ENCODE measurements at places on chromosomes 5 and 9. TPM values are rescaled to one million over a fixed set of nuclear protein-coding genes. Genes with fewer than 3 reads are reported as not detected.

Gene FAM151B
- total RNA-seq: 2.4 TPM

Gene RAB3C
- total RNA-seq: 42.0 TPM

Gene NTRK2
- 12.3 TPM for total RNA-seq

Gene TMEM252
- 0.14 TPM for total RNA-seq

Gene EXOSC2
- 25.2 TPM for total RNA-seq

Gene DUSP1
- total RNA-seq: 33.6 TPM

Gene PCDHA9
- 1.1 TPM for total RNA-seq

Gene ARHGEF37
- 0.42 TPM for total RNA-seq

Gene CDC23
- total RNA-seq: 33.1 TPM

Gene PCDHGA9
- 1.7 TPM for total RNA-seq

Gene CARTPT
- total RNA-seq: not detected

Gene PCDHGC4
- 0.99 TPM for total RNA-seq

Gene ARAP3
- total RNA-seq: 4.2 TPM

Gene CEP120
- total RNA-seq: 28.3 TPM

Gene SLCO6A1
- total RNA-seq: not detected

Gene OTULINL
- total RNA-seq: 5.8 TPM

Gene ADAMTS19
- 2.9 TPM for total RNA-seq

Gene OR1Q1
- total RNA-seq: not detected

Gene STPG3
- total RNA-seq: 4.9 TPM

Gene PCDHGB6
- total RNA-seq: 45.6 TPM

Gene ADRA1B
- 0.63 TPM for total RNA-seq

Gene AGXT2
- not detected for total RNA-seq

Gene S1PR3
- total RNA-seq: 154 TPM

Gene KIF12
- total RNA-seq: not detected

Gene CNTNAP3
- 26.3 TPM for total RNA-seq

Gene ZNF483
- 0.75 TPM for total RNA-seq

Gene FIBCD1
- 0.23 TPM for total RNA-seq

Gene PCDHB8
- total RNA-seq: 4.3 TPM

Gene TYRP1
- not detected for total RNA-seq

Gene SVEP1
- total RNA-seq: 2.8 TPM

Gene SLC23A1
- total RNA-seq: 0.76 TPM

Gene INPP5E
- 10.8 TPM for total RNA-seq

Gene MAMDC2
- total RNA-seq: 0.31 TPM

Gene IGIP
- 2.8 TPM for total RNA-seq

Gene ACER2
- 2.6 TPM for total RNA-seq

Measured in motor neuron (in vitro differentiated cells).